ENCODE measurements at places on chromosomes 2 and 18.

GRCh38 chr18:3016585-3017297 is 3.8 kb upstream of the LPIN2 start:
- DNase-seq, result no peak

DNA sequence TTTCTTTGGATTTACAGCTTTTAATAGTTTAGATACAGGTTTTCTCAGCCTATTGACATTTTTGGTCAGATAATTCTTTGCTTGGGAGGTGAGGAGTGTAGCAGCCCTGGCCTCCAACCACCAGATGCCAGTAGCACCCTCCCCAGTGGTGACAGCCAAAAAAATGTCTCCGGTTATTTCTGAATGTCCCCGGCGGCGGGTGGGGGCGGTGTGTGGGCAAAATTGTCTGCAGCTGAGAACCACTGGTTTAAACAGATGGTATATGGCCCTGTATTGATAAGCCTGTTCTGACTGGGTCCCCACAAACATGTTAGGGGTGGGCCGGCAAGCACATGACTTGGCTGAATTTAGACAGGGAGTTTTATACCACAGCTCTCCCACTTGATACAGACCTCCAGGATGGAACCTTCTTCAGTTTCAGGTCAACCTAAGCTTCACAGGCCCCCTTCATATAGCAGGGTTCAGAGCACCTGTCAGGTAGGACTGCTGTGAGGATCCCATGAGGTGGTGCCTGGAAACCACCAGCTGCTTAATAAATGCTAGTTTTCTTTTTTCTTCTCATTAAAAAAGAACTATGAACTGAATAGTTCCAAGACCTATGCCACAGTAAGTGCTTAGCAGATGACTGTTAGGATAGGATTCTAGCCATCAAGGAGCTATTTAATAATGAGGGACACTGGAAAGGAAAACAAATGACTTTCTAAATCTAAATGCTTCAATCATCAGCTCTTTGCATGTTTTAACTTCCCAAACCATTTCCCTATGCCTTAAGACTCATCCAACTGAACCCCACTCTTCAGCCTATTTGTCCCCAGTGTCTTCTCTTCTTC is 18.1 kb downstream of the LPIN2 start:
- peak; percentile 68 for DNase-seq

DNA sequence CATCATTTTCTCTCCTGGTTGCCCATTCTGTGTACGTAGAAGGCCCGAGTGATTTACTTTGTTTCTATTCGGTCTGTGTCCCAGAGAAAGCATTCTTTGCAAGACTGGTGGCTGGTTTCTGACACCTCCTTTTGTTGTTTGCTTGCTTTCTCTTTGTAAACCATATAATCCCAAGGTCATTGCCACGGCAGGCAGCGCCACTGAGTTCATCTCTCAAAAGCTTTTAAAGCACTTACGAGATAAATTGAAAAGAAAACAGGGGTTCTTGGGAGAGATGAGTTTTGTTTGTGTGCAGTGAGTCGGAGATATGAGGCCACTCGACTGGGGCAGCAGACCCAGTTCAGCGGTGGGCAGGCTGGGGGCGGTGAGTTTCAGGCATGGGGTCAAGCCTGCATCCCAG is 137.6 kb downstream of the NCK2 start:
- DNase-seq, result no peak

DNA sequence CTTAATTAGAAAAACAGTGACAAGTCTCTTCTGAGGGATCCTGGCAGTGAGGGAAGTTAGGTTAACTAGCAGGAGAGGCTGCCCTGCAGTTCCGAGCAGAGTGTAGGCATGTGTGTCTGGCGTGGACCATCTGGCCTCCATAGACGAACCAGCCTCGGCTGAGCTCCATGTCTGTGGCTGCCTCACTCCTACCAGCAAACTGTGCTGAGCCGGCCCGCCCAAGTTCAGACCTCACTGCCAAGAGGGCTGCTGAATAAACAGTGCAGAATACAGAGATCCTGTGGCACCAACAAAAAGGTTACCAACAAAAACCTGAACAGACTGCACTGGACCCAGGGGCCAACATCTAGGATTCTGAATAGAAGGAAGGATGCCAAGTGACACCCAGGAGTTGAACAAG is 27.3 kb downstream of the INO80C start:
- no peak for DNase-seq

DNA sequence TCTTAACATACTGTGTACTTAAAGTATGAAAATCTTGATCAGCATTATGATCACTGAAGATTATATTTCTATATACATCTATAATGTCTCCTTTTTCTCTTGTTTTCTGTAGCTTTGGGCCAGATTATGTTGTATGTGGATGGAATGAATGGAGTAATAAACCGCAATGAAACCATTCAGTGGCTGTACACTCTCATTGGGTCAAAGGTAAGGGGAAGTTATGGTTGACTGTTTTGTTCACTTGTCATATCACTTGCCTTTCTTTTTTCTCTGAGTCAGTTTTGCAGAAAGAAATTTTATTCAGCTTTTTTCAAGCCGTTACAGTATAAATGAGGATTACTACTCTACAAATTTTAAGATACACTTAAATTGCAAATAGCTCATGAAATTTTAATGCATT is 252.5 kb downstream of the TPGS2 start:
- no peak for DNase-seq

- DNase-seq, result no peak
Observed at GRCh38 chr2:234682492-234683228, 185.8 kb upstream of the ARL4C start.

GRCh38 chr2:224287531-224287930 is 114.4 kb downstream of the FAM124B start:
- no peak for DNase-seq

DNA sequence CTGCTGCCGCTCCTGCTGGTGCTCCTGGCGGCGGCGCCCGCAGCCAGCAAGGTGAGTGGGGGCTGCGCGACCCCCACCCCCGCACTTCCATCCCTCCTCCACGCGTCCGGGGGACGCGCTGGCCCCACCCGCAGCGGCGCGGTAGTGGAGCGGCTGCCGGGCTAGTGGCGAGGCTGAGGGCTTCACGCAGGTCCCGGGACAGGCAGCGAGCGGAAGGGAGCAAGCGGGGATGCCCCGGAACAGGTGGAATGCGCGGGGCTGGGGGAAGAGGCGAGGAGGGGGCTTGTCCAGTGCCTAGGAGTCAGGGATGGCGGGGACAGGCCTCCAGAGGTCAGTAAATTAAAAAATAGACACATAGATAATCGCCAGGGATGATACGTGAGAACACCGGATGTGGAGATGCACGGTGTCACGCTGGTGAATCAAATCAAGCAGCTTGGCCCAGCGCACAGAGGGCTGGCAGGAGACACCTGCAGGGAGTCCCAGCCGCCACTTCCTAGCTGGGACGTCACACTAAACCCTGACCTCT is 403 bp downstream of the COL4A3 start:
- peak; percentile 6 for DNase-seq

- DNase-seq, result no peak
Observed at GRCh38 chr2:82234283-82234874, 1929.8 kb upstream of the LRRTM1 start.

DNA sequence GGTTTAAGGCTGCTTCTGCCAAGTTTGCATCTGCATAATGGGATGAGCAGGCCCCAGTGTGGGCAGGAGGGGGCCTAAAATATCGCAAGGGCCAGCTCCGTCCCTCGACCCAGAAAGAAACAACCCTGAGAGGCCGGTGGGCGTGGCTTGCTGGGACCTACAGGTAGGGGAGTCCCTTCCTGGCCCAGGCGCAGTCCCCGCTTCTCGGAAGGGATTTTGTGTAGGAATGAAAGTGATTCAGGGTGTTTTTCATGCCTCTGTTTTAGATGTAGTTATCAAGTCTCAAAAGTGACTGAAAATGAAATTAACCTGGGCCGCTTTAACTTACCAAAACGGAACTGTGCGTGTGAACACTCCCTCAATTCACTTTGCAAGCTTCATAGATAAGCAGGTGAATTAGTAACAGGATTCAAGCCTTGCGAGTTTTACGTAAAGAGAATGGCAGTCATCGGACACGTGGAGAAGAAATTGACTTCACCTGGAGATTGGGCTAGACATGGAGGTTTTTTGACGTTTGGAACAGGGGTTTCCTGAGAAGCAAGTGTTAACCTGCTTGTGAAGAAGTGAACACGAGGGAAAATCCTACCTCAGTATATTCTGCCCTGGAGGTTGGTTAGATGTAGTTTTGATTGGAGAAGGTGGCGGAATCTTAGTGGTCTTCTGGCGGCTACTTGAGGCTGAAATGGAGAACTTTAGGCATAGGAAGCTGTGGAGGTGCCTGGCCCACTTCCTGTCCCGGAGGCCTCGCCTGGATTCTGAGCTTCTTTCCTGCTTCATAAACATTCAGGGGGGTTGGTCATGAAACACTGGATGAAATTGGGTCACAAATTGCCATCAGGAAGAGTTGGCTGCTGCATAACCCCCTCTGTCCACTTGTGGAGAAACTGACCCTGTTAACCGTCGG is 1.7 kb downstream of the NCK2 start:
- DNase-seq, result peak; percentile 90

GRCh38 chr2:205130111-205130829 is 552.0 kb upstream of the NRP2 start:
- DNase-seq, result no peak

DNA sequence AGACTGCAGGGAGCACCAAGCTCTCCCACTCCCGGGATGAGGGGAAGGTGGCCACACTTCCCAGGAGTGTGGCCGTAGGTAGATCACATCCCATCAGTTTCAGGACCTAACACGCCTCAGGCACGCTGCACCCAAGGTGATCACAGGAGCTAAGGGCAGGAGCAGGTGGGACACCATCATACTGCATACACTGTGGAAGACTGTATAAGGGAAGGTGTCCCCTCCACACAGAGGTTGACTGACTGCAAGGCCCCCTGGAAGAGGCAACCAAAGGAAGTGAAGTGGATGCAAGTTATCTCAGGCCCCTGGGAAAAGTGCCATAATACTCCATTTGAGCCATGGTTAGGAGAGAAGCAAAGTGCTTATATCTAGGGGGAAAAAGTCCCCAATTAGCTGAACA is 351.9 kb upstream of the SMIM21 start:
- DNase-seq, result no peak

DNA sequence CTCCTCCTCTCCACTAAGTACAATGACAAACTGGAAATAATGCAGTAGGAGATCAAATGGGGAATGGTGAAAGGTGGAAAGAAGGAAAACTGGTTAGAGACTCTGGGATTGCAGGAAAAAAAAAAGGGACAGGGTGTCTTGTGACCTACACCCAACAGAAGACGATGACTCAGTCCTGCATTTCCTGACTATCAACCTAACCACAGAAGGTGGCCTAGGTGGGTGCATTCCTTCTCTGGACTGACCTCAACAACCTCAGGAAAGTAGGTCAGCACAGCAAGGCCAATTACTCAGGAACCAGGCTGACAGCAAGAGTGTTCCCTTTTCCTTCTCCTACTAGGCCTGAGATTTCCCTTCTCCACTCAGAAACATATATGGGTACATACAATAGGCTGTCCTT is 1386.4 kb upstream of the ZEB2 start:
- no peak for DNase-seq

- no peak for DNase-seq
Observed at GRCh38 chr2:35000453-35000852, 1355.1 kb upstream of the CRIM1 start.

GRCh38 chr2:207768866-207769596 is 675 bp downstream of the FZD5 start:
- no peak for DNase-seq

GRCh38 chr2:234044157-234044556 is 6.3 kb upstream of the SPP2 start:
- DNase-seq, result no peak

DNA sequence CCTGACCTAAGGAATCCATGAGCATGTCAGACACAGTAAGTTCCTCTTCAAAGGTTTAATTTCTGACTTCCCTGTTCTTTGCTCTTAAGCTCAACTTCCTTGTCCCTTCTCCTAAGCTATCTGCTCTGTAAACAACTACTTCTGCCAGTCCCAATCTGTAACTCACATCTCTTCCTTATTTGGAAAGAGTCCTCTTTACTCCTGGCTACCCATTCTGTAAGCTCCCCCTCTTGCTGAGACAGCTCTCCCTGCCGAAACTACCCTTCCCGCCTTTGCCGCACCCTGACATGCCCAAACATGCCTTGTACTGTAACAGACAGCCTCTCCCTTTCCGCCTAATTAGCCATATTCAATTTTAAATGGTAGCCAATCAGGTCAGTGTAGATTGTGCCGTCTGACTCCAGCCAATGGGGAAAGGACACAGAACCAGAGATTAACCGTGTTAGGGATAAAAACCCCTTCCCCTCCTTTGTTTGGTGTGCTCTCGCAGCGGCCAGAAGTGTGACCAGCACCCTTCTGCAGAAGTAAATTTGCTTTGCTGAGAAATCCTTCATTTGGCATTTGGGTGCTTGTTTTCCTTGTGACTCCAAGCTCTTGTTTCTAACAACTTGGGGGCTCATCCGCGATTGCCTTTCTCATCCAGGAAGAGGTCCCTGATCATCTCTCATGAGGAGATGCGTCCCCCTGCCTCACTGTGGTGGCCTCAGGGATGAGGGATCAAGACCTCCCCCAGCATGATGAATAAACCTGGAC is 49.0 kb downstream of the PIAS2 start:
- no peak for DNase-seq

GRCh38 chr2:88131201-88131998 is 3.5 kb upstream of the FABP1 start:
- DNase-seq, result no peak

GRCh38 chr2:75560768-75561565 is at the start of gene EVA1A:
TSS of gene EVA1A (minus strand) at chr2:75560939. CDS start at chr2:75518140, 42,799 bp downstream.
- no peak for DNase-seq

DNA sequence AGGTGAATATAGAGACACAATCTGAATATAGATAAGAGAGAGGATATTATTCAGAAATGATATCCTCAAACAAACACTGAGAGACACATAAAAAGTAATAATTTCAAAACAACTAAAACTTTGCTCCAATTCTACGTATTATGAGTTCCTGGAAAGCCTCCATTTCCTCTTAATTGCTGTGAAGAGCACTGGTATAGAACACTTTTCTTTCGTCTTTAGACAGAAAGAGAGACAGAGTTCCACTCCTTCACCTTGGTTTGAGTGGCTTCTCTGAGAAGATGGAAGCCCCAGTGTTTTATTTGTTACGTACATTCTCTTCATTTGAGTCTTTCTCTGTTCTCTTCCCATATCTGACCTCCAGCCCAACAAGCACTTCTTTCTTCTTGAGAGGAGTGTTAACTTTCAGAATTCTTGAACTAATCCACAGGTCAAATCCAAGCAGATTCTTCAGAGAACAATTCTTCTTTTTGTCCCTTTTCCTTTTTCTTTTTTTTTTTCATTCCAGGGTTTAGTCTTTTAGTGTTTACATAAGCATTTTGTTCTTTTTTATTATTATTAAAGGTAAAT is 6.4 kb upstream of the PIK3C3 start:
- no peak for DNase-seq

All from stimulated activated CD4-positive, alpha-beta T cell treated with anti-CD3 and anti-CD28 coated beads, Interleukin-15, amount 100 ng/mL, for 48 hours (primary cell).